ENCODE measurements at places on chromosomes 5 and 9.

GRCh38 chr9:73565833-73566465 lies 414.3 kb downstream of the ANXA1 start:
- DNase-seq = no peak

DNA sequence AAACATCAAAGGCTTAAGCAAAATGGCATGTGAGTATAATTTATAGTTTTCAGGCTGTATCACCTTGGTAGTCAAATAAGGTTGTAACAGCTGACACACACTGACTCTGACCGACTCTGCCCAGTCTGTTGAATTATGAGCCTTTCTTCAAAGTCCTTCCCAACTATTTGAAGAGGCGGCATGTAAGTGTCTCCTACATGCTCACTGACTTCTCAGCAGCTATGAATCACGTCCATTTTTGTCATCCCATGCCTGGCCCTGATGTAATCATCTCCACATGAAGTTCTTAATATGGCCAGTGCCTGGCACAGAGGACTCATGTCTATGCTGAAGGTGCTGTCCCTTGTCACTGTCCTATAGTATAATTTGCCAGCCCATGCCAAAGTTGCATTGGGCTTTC lies 5.1 kb upstream of the PTBP3 start:
- peak; percentile 70 for DNase-seq

GRCh38 chr9:107158321-107158720 lies 124.8 kb upstream of the RAD23B start:
- DNase-seq = peak; percentile 37

DNA sequence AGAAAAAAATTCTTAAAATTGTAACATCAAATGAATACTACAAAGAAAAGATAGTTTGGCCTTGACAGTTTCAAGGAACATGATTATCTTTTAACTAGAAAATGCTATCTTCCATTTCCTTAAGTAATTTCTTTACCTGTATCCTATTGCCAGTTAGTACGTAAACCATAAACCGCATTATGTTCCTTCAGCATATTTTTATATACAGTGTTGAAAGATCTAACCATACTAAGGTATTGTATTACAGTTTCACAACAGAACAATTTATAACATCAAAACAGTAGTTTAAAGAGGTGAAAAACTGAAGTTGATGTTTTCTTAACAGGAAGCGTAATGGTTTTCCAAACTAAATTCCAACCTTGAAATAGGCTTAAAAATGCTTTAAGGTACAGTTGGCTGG lies 45.1 kb downstream of the GLRX start:
- DNase-seq = peak; percentile 27

DNA sequence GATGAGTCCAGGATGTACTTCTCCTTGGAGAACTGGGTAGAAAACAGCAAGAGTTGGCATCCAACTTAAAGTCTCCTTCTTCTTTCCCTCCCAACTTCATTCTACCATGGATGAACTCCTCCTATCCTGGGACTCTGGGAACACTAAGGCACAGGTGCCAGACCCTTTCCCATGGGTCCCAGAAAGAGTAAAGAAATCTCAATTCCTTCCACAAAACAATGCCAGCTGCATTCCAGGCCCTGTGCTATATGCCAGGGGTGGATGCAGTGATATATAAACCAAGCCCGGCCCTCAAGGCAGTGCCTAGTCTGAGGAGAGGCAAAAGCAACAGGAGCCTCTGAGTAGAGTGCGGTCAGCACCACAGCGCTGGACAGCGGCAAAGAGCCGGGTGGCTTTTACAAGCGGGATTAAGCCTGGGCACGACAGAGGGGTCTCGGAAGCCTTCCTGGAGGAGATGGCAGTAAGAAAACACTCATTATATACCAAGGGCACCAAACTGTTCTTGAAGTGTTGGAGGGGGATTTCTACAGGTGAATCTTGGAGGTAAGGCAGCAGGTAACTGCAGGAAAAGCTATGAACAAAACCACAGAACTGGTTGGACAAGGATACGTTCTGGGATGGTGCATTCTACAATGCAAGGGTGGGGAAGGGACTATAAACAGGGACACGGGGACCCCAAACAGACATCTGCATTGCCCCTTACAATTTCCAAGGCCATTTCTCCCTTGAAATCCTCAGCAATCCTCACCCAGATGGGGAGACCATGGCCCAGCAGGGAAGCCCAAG lies 16.4 kb upstream of the TOR2A start:
- no peak for DNase-seq

DNA sequence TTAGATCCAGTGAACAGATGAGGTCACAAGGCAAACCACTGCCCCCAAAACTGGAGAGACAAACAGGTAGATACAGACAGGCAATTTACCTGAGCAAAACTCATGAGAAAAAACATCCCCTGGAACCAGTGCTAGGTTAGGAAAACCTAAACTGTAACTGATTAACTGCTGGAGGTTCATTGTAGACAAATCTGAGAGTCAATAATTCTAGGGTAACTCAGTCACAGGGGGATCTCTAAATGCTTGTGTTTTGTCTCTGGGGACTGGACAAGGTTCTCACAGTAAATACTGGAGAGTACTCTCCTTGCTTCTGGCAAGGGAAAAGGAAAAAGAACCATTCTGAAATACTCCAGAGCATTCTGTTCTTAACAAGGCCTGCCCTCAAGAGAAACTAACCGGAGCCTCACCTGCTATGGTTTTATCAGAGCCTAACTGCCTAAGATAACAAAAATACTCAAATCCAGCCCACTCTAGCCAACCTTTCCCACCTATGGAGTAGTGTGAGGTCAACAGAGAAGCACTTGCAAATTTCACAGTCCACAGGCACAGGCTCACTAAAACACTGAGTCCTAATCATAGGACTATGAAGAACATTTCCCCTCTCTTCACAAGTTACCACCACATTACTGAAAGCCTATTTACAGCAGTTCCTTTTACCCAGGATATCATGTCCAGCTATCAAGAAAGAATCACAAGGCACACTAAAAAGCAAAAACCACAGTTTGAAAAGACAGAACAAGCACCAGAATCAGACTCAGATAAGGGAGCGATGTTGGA lies 139.9 kb upstream of the ACOT12 start:
- no peak for DNase-seq

GRCh38 chr9:106916466-106917235 lies 53.7 kb downstream of the ZNF462 start:
- peak; percentile 92 for DNase-seq

GRCh38 chr5:28523888-28524635 lies 1485.7 kb upstream of the CDH9 start:
- DNase-seq = peak; percentile 53

- DNase-seq = peak; percentile 66
Observed at GRCh38 chr5:112142769-112143270, 276.3 kb downstream of the EPB41L4A start.

- no peak for DNase-seq
Observed at GRCh38 chr9:72675586-72675985, 154.2 kb downstream of the TMC1 start.

DNA sequence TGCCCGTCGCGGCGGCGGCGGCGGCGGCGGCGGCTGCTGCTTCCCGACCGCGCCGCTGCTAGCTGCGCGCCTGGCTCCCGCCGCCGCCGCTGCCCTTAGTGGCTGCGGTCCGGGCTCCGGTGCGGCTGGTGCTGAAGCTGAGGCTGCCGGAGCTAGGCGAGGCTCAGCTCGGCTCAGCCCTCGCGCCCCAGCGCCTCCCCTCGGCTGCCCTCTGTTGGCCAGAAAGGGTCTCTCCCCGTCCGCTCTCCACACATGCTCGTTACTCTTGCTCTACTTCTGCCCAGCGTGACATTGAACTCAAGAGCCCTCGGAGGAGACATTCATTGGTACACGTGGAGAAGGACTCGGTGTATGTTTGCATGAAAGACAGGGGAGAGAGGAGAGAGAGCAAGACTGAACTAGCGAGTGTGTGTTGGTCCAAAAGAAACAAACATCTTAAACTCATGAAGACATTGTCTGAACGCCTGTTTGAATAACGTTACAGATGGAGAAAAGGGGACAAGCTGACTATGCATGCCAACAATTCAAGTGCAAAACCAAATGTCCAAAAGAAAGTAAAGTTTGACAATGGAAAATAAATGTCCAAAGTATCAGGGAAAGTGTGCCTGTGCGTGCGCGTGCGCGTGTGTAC lies at the start of gene HCN1:
Gene HCN1, minus strand, starts transcription at position 175 of the 631 bp plus-strand sequence.
- peak; percentile 32 for DNase-seq

Data from IMR-90 (cell line).